ENCODE measurements at places on chromosomes 2 and 18.

GRCh38 chr18:50973367-50974126 lies 5.7 kb downstream of the ELAC1 start:
- peaks cover 6% of the 10 kb centered on the region for H3K4me1 ChIP-seq
- H3K27ac ChIP-seq, result peak overlapping the region; percentile 18
- no peak for DNase-seq
- no peaks in the 10 kb centered on the region for H3K27me3 ChIP-seq
- no peaks in the 10 kb centered on the region for H3K36me3 ChIP-seq

- H3K4me3 ChIP-seq, result no peak overlapping the region
- H3K36me3 ChIP-seq, result no peaks in the 10 kb centered on the region
- no peaks in the 10 kb centered on the region for H3K27me3 ChIP-seq
- no peak for DNase-seq
Measured at GRCh38 chr2:205047273-205047839, 502.1 kb downstream of the PARD3B start.

DNA sequence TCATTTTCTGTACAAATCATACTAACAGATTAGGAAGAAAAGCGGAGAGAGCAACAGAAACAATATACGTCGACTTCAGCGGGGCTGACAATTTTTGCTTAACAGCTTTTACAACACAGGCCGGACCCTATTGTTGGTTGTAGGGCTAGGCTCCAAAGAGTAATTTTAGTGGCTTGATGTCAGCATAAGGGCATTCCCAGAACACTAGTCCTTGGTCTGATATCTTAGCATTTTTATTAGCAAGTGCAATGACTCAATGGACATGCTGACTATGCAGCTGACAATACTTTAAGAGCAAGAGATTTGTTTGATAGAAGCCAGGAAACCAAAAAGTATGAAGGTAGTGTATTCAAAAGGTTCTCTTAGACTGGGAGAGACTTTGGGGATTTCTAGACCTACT lies 209.9 kb downstream of the LNPK start:
- no peak overlapping the region for H3K27ac ChIP-seq
- no peaks in the 10 kb centered on the region for H3K36me3 ChIP-seq
- DNase-seq, result no peak
- no peaks in the 10 kb centered on the region for H3K4me1 ChIP-seq

- no peak overlapping the region for H3K4me3 ChIP-seq
- H3K4me1 ChIP-seq, result no peaks in the 10 kb centered on the region
- no peak for DNase-seq
- no peak overlapping the region for H3K27ac ChIP-seq
- no peaks in the 10 kb centered on the region for H3K27me3 ChIP-seq
Measured at GRCh38 chr2:112277596-112278220, 2.3 kb downstream of the ZC3H6 start.

DNA sequence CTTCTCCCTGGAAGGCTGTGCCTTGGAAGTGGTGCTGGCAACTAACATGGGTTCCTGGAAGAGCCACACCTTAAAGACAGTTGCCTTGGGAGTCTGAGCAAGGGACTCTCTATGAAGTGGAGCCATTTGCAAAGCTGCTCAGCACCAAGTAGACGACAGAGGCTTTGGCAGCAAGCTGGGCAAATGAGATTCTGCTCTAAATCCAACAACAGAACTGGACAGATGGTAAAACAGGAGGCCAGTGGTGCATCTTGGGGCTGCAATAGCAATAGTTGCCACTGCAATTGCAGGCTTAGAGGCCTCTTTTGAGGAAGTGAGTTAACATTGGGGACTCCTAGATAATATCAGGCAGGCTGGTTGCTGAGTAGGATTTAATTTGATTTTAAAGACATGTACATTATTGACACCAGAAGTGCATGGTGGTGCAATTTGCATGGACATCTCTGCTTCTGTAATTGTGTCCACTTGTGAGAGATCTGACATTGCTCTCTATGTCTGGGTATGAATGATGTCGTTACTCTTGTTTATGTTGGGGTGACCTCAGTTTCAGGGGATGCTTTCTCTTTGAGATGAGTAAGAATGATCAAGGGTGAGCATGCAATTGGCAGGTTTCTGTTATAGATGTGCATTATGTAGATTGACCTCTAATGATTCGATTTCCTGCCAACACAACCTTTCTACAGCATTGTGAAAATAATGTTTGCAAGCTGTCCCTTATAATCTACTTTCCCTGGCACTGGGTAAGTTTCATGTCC lies 568.3 kb upstream of the MEX3C start:
- no peaks in the 10 kb centered on the region for H3K27me3 ChIP-seq
- H3K36me3 ChIP-seq, result no peaks in the 10 kb centered on the region
- no peak overlapping the region for H3K27ac ChIP-seq
- DNase-seq, result no peak
- H3K4me1 ChIP-seq, result no peaks in the 10 kb centered on the region

GRCh38 chr18:24656551-24657443 lies 196.4 kb downstream of the HRH4 start:
- no peak overlapping the region for H3K4me3 ChIP-seq
- no peaks in the 10 kb centered on the region for H3K27me3 ChIP-seq
- H3K36me3 ChIP-seq, result no peaks in the 10 kb centered on the region
- peak overlapping the region; percentile 25 for H3K27ac ChIP-seq

DNA sequence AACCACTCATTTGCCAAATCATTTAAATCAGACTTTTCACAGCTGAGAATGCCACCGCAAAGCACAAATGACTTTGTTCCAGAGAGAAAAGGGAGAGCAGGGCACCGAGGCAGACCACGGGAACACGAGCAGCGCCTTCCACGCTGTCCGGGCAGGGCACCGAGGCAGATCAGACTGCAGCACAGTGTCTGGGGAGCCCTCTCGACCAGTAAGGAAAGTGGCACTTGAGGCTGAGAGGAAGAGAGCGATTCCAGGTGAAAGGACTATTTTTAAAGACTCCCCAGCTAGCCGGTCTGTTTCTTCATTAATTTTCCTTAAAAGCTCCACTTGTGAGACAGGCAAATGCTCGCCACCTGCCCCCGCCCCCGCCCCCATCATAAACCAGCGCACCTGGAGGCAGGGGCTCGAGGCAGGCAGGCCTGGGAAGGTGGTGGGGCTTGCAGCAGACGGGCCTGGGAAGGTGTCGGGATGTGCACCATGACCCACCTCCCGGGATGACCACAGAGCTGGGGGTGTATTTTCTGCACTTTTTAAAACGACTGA lies 80.9 kb upstream of the CTDP1 start:
- no peak for DNase-seq
- no peaks in the 10 kb centered on the region for H3K4me1 ChIP-seq
- H3K36me3 ChIP-seq, result no peaks in the 10 kb centered on the region
- no peak overlapping the region for H3K27ac ChIP-seq

DNA sequence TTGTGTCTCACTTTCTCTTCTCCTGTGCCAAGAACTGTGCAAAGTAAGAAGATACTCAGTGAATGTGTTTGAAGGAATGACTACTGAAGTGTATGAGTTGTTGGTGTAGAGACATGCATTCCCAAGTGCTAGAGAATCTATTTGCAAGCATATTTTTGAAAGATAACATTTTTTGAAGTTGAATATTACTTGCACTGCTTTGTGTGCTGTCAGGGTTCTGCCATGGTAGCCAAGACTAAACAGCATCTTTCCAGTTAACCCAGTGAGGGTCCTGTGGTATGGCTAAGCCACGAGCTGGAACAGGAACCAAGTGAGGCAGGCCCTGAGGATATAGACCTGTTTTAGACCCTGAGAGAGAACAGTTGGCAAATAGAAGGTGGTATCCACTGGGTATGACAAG lies 35.2 kb upstream of the EFEMP1 start:
- H3K27me3 ChIP-seq, result no peaks in the 10 kb centered on the region
- no peak overlapping the region for H3K4me3 ChIP-seq
- H3K36me3 ChIP-seq, result no peaks in the 10 kb centered on the region
- no peaks in the 10 kb centered on the region for H3K4me1 ChIP-seq

DNA sequence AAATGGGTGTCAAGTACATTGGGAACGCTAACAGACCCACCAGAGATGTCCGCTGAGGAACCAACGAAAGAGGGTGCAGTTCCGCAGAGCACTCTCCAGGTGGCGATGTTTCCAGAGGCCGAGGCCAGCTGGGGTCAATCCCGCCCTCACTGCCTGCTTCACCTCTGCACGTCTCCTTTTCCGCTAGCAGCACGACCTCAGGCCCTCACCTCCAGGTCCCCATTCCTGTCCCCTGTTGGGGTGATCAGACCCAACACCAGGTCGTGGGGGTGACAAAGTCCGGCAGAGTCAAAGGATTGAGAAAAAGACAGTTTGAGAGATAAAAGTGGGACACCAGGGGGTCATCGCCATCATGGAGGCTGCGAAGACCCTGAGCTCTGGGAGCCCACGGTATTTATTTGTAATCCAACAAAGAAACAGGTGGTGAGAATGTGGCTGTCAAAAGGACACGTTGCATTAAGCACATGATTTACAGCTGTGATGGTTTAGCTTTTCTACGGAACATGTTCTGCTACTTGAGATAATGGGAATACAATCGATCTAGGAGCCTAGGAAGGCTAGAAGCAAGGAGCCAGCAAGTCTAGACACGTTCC lies 27.3 kb downstream of the ZAP70 start:
- no peak overlapping the region for H3K27ac ChIP-seq
- H3K27me3 ChIP-seq, result no peaks in the 10 kb centered on the region
- H3K36me3 ChIP-seq, result peaks cover 3% of the 10 kb centered on the region
- peak; percentile 42 for DNase-seq
- H3K4me1 ChIP-seq, result no peaks in the 10 kb centered on the region
- no peak overlapping the region for H3K4me3 ChIP-seq

- no peak for DNase-seq
- H3K36me3 ChIP-seq, result no peaks in the 10 kb centered on the region
- no peaks in the 10 kb centered on the region for H3K27me3 ChIP-seq
Measured at GRCh38 chr2:236684504-236685256, 115.1 kb downstream of the ACKR3 start.

GRCh38 chr2:71250935-71251334 lies 24.0 kb upstream of the PAIP2B start:
- no peak overlapping the region for H3K4me3 ChIP-seq
- no peak for DNase-seq
- H3K36me3 ChIP-seq, result no peaks in the 10 kb centered on the region
- no peaks in the 10 kb centered on the region for H3K27me3 ChIP-seq

GRCh38 chr2:68379184-68379708 lies 14.2 kb downstream of the PLEK start:
- no peak for DNase-seq
- H3K4me1 ChIP-seq, result no peaks in the 10 kb centered on the region
- H3K36me3 ChIP-seq, result no peaks in the 10 kb centered on the region
- H3K4me3 ChIP-seq, result no peak overlapping the region
- H3K27ac ChIP-seq, result no peak overlapping the region
- H3K27me3 ChIP-seq, result no peaks in the 10 kb centered on the region

DNA sequence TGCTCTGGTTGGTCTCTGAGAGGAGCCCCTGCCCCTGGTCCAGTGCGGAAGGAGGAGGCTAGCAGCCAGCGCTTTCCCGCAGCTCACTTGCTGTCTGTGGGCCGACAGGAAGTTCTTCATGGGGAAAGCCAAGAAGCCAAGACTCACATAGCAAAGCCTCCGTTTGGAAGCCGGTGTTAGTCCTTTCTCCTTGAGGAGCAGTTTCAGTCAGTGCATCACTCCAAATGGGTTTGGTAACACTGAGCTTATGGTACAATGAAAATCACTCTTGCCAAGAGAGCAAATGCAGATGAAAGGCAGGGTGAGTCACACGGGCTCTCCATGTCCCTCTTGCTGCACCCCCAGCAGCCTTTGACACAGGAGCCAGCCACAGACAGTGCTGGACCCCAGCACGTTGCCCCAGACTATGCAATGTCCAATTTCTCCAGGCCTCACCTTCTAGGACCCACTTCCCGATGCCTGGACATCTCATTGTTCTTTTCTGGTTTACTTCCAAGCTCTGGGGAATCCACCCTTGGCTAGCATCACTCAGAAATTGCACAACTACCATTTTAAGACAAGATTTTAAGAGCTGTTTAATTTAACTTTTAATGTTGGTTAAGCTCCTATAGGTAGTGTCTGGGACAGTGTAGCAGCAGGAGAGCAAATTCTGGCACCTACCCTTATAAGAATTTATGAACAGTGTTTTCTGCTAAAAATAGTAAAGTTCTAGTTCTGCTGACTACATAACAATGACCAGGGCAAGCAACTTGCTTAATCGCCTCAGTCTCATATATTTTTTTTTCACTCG lies 174.9 kb downstream of the ASB1 start:
- H3K4me3 ChIP-seq, result no peak overlapping the region
- no peaks in the 10 kb centered on the region for H3K36me3 ChIP-seq
- no peaks in the 10 kb centered on the region for H3K27me3 ChIP-seq
- no peak for DNase-seq
